ENCODE measurements at places on chromosomes 13 and 19.

- no peak for DNase-seq
Measured at GRCh38 chr19:54616057-54616456, 14.2 kb upstream of the LILRB1 start.

- no peak for DNase-seq
Measured at GRCh38 chr19:917323-918151, at the start of gene KISS1R. TSS of gene KISS1R (plus strand) at chr19:917333. CDS start at chr19:917503, 170 bp downstream.

DNA sequence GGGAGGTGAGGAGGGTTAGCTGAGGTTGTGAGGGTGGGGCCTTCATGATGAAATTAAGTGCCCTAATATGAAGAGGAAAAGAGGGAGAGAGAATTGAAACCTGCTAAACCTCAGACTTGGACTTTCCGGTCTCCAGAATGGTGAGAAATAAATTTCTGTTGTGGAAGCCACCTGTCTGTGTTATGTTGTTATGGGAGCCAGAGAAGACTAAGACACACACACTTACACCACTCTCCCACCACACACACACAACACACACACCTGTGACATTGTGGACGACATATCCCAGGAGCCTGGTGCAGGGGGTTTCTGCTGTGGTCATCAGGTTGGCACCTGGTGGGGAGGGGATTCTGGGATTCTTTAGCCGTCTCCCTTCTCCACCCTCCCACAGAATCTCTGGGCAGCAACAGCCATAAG, 14.0 kb downstream of the KLK4 start:
- DNase-seq = no peak

- no peak for DNase-seq
Measured at GRCh38 chr19:38193445-38193844, 30.6 kb downstream of the DPF1 start.

- DNase-seq = no peak
Measured at GRCh38 chr13:23059173-23059572, 121.6 kb upstream of the SGCG start.
